ENCODE measurements at places on chromosomes 4 and X. TPM values are rescaled to one million over a fixed set of nuclear protein-coding genes. Genes with fewer than 3 reads are reported as not detected.

DNA sequence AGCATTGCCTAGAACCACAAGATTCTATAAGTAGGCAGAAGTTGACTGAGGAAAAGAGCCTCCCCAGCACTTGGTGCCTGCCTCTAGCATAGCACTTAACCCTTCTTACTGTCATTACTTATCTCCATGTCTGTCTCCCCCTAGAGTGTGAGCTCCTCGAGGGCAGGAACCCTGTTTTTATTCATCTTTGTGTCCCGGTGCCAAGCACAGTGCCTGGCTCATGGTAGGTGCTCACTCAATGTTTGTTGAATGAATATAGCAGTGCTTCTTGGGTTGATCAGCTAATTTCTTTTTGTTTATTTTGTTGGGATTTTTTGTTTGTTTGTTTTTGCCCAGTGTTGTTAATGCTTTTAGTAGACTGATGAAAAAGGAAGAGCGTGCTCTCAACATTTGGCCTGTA lies 30.3 kb downstream of the KLF3 start:
- no peak for DNase-seq

GRCh38 chrX:156004740-156005139 lies 7.2 kb downstream of the IL9R start:
- DNase-seq = no peak

The SORCS2 gene
- total RNA-seq = not detected

DNA sequence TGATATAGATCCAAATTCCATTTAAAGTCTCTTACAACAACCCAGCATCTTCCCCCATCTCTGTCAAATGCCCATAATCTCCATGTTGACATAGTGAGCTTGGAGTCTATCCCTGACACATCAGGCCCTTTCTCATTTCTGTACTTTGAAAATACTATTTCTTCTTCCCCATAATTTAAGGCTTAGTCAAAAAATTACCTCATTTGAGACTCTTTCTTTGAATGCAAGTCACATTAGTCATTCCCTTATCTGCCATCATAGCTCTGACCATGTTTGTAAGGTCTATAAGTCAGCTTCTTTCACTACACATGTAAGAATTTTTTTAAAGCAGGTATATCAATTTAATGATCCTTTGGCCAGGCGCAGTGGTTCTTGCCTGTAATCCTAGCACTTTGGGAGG lies 99.9 kb downstream of the DDX60 start:
- peak; percentile 2 for DNase-seq

DNA sequence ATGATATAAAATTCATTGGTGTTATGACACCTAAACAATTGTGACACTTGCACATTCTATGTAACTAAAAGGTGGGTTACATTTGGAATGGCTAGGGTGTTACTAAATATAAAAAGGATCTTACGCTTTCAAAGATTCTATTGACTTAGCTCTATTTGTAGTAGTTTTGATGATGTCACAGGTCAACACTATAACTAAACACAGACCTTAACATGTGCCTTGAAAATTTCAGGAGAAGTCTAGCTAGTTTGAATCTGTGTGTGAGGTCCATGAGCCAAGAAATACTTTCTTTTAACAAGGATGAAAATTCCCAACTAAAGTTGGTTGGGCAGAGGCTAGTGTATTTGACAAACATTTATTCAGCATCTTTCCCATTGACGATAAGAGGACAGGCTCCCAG lies 298.0 kb downstream of the GPAT3 start:
- no peak for DNase-seq

DNA sequence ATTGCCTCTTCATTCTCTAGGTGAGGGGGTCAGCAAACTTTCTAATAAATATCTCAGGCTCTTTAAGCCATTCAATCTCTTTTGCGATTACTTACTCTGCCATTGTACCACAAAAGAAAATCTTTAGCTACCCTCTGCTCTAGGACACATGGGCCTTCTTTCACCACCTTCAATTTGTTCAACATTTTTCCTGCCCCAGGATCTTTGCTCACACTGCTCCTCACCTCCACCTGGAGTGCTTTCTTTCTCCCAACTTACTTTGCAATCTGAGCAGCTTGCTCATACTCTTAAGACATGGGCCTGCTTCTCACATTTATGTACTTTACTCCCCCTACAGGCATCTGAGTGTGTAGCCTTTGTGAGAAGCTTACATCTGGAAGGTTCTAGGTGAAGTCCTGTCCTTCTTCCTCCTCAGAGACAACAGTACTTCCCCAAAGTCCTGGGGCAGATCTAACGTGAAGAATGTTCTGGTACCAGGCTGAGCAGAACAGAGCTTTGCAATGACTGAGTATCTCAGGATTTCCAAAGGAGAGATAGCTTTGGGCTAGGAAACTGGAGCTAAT lies 55.0 kb upstream of the PRDM5 start:
- DNase-seq = peak; percentile 57

The TRMT2B gene
- total RNA-seq = 10.7 TPM

The ARSD gene
- 20.6 TPM for total RNA-seq

GRCh38 chr4:106851726-106852125 lies 184.4 kb downstream of the DKK2 start:
- DNase-seq = no peak

DNA sequence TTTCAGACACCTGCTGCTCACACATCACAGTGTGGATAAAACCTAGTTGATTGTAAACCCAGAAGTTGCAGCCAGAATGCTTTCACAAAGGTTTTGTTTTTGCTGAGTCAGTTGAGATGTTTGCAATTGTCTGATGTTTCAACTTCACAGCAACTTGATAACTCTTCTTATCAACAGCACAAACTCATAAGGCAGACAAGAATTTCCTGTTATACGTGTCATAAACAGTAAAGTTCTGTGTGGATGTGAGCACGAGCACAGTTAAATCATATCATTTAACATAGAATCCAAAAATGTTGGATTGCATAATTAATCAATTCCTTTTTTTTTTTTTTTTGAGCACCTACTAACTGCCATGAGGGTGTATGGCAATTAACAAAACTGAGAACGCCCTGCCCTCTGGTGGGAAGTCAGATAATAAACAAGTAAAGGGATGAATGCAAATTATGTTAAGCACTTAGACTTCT lies 512.2 kb downstream of the PDHA2 start:
- peak; percentile 60 for DNase-seq

DNA sequence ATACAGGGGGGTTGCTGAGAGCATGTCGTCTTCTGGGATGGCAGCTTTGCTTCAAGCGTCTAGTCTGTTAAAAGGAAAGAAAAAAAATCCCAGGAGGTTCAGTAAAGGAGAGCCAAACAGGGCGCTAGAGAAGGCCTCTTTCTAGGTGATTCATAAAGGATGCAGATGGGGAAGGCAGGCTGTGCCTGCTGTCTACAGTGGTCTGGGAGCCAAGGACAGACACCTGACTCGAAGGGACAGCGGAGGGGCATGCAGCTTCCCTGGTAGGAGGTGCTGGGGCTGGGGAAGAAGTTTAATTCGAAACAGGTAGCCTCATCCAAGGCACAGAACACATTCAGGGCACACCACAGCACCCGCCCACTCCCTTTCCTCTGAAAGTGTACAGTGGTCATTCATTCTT lies 19.9 kb downstream of the BCOR start:
- DNase-seq = no peak

- DNase-seq = no peak
Measured at GRCh38 chrX:153527208-153527607, 9.8 kb downstream of the ATP2B3 start.

The FAM9B gene
- 0.40 TPM for total RNA-seq

DNA sequence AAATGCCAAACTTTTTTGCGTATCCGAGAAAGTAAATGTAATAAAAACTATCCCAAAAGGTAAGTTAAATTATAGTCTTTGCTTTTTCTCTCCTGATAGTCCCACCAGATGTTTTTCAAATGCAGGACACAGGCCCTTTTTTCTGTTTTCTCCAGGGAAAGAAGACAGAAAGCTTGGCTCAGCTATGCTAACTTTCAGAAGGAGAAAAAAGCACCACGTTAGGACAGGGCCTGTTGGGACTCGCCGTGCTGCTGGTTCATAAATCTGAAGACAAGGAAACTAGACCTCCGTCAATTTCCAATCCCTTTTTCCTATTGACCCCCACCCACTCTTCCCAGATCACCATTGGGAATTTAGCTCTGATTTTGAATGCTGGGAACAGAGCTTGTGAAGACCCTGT lies 220.9 kb upstream of the SFRP2 start:
- DNase-seq = no peak

GRCh38 chr4:41050116-41050515 lies 164.2 kb downstream of the APBB2 start:
- no peak for DNase-seq

GRCh38 chr4:8346838-8347605 lies 77.5 kb downstream of the HTRA3 start:
- no peak for DNase-seq

DNA sequence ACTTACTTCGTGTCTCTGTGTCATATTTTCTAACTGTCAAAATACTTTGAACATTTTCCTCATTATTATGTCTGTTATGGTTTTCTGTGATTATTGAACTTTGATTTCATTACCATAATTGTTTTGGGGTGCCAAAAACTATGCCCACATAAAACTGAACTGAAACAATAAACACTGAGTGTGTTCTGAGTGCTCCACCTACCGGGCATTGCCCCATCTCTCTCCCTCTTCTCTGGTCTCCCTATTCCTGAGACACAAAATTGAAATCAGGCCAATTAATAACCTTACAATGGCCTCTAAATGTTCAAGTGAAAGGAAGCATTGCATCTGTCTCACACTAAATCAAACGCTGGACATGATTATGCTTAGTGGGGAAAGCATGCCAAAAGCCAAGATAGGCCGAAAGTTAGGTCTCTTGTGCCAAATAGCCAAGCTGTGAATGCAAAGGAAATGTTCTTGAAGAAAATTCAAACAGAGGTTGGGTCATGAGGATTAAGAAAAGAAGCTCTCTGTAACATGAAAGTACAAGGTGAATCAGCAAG lies 972.3 kb downstream of the PCDH7 start:
- peak; percentile 34 for DNase-seq

DNA sequence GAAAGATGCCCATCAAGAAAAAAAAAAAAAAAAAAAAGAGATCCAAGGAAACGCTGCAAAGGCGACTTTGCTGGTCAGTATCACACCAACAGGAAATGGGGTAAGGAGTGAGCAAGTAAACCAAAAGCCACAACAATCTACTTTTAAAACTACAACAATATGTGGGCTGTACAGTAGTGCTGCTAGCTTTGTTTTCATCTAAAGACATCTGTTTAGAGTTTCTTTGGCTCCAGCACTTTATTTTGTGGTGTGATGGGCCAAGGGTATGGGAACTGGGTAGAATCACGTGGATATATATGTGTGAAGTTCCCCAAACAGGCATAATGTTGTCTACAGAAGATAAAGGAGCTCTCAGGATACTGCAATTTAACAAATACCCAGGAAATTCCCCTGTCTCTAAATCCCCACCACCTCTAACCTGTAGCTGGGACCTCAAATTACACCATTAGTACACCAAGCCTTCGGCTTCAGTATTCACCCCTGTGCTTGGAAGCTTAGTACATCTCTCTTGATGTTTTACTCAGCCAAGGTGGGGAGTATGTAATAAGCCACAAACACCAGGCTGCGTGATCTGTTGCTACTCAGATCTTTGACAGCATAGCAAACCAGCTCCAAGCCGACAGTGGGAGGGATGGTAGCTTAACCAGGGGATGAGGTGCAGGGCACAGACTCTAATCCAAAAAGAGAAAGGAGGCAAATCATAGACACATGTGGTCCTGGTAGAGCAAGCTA lies 207.9 kb downstream of the HS6ST2 start:
- no peak for DNase-seq

Measured in MCF 10A (cell line).